ENCODE measurements at places on chromosomes 4 and X.

DNA sequence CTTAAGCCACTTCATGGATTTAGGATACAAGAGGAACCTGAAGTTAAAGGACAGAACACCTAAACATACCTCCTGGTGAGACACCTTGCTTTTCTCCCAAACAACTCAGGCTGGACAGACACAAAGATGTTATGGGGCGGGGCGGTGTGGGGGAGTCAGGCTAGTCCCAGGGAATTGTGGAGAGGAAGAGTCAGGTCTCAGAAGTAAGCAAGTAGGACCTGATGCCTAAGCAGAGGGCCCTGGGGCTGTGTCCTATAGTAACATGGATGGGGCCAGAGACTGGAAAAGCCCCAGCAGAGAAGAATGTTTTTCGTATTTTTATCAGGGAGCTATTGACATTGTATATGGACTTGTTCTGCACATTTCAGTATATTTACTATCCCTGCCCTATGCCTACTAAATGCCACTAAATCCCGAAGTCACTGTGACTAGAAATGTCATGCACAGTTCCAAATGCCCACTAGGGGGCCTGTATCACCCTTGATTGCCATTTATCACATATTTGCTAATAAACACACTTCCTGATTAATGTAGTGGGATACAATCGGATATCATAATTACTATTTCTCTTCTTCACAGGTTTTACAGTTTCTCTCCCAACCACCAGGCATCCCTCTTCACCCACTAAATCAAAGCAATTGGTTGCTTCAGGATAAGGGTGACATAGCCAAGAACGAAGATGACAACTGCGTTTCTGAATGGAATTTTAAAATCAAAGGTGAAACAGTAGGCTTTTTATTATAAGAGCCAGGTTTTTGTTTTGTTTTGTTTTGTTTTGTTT is 23.8 kb upstream of the ARHGAP10 start:
- H3K4me1 ChIP-seq, result peaks cover 8% of the 10 kb centered on the region
- DNase-seq, result peak; percentile 47
- H3K27me3 ChIP-seq, result no peaks in the 10 kb centered on the region
- no peak overlapping the region for H3K4me3 ChIP-seq
- peaks cover 5% of the 10 kb centered on the region for H3K36me3 ChIP-seq

GRCh38 chr4:10527438-10527837 is 70.2 kb upstream of the ZNF518B start:
- no peak overlapping the region for H3K4me3 ChIP-seq
- H3K4me1 ChIP-seq, result no peaks in the 10 kb centered on the region
- no peak for DNase-seq

GRCh38 chr4:18571301-18571761 is 549.8 kb upstream of the LCORL start:
- peaks cover 21% of the 10 kb centered on the region for H3K27me3 ChIP-seq
- no peak overlapping the region for H3K27ac ChIP-seq
- DNase-seq, result no peak

GRCh38 chr4:123037804-123038203 is 115.4 kb upstream of the NUDT6 start:
- no peak for DNase-seq
- no peak overlapping the region for H3K27ac ChIP-seq
- no peaks in the 10 kb centered on the region for H3K4me1 ChIP-seq
- no peak overlapping the region for H3K4me3 ChIP-seq

DNA sequence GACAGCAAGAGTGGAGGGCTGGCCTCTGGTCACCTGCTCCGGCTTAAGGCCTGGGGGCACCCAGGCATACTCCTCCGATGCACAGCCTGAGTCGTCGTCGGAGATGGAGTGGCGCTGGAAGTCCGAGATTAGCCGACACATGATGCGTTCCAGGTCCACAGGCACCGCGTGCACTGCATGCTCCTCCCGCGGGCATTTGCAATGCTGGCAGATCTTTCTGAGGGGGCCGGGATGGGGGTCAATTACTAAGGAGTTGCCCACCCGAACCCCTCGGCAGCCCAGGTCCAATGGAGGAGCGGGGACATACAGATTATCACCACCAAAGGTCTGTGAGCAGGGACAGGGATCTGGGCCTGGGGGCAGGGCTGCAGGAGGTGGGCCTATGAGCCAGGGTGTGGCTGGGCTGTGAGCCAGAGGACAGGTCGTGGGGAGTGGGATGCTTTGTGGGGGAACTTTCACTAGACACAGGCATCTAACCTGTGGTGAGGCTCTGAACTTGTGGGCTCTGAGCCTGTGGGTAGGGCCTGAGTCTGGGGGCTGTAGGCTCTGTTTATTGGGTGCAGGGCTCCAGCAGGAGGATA is 2.4 kb downstream of the PRICKLE3 start:
- DNase-seq, result no peak
- H3K27me3 ChIP-seq, result no peaks in the 10 kb centered on the region
- peak overlapping the region; percentile 77 for H3K4me3 ChIP-seq
- H3K27ac ChIP-seq, result no peak overlapping the region
- H3K4me1 ChIP-seq, result peaks cover 12% of the 10 kb centered on the region
- peaks cover 15% of the 10 kb centered on the region for H3K36me3 ChIP-seq

GRCh38 chr4:142091691-142092182 is 455.4 kb downstream of the IL15 start:
- no peak overlapping the region for H3K4me3 ChIP-seq
- peaks cover 12% of the 10 kb centered on the region for H3K36me3 ChIP-seq
- peaks cover 3% of the 10 kb centered on the region for H3K4me1 ChIP-seq
- no peak overlapping the region for H3K27ac ChIP-seq

DNA sequence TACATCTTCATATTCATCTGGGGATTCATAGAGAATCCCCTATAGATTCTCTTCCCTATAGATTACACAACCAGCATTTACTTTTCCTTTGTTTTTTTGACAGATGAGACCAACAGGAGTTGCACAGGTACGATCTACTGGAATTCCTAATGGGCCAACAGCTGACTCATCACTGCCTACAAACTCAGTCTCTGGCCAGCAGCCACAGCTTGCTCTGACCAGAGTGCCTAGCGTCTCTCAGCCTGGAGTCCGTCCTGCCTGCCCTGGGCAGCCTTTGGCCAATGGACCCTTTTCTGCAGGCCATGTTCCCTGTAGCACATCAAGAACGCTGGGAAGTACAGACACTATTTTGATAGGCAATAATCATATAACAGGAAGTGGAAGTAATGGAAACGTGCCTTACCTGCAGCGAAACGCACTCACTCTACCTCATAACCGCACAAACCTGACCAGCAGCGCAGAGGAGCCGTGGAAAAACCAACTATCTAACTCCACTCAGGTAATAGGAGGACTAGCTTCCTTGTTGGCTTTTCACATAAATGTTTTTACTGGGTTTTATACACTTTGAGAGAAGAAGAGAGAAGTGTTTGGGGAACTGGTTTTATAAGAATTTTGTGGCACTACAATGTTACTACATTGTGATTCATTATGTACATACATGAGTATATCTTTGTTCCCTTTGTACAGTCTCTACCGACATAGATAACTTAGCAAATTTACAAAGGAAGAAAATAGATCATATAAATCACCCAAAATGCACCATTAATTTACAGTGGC is 137.2 kb downstream of the DIPK2B start:
- peak overlapping the region; percentile 89 for H3K27ac ChIP-seq
- H3K27me3 ChIP-seq, result no peaks in the 10 kb centered on the region
- H3K4me3 ChIP-seq, result no peak overlapping the region

DNA sequence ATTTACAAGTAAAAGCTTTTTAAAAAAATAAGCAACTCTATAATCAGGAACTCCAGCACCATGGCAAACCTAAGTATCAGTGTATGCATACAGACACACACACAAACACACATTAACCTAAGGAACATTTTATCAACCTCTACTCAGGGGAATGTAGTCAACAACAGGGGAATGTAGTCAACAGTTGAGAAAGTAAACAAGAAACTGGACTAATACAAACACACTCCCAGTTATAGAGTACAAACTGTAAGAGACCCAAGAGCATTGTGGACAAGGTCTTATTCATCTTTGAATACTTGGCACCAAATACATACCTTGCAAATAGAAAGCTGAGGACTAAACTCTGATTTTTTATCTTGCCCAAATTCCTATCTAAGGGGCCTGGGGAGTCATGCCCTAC is 36.2 kb downstream of the PAPSS1 start:
- no peaks in the 10 kb centered on the region for H3K4me1 ChIP-seq
- no peak overlapping the region for H3K4me3 ChIP-seq

DNA sequence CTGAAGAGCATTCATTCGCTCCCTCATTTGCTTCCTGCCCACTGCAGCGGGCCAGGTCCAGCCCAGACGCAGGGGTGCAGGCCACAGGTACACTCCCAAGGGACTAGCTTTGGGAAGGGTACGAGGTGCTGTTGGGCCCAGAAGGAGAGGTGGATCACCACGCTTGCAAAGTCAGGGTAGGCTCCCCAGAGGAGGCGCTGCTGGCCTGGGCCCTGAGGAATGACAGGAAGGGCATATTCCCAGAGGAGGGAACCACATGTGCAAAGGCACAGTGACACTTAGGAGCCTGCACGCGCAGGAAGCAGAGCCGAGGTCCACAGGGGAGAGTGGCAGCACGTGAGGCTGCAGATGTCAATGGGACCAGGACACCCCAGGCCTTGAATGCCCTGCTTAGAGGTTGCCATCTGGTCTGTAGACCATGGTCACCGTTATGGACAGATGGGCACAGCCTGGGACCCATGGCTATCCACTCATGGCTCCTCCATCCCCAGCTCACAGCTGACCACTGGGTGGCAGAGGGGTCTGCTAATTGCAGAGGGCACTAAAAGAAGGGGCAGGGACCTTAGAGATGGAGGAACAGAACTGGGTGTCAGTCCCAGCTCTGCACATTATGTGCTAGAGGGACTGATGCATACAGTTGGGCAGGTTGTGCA is 7.9 kb downstream of the HTRA3 start:
- H3K27me3 ChIP-seq, result peaks cover 9% of the 10 kb centered on the region
- no peak for DNase-seq
- peaks cover 5% of the 10 kb centered on the region for H3K4me1 ChIP-seq
- H3K36me3 ChIP-seq, result no peaks in the 10 kb centered on the region
